ENCODE measurements at places on chromosomes 6 and 20.

- no peak for DNase-seq
These were observed 68.8 kb downstream of the AGPAT4 start for GRCh38 chr6:161204866-161205557.

DNA sequence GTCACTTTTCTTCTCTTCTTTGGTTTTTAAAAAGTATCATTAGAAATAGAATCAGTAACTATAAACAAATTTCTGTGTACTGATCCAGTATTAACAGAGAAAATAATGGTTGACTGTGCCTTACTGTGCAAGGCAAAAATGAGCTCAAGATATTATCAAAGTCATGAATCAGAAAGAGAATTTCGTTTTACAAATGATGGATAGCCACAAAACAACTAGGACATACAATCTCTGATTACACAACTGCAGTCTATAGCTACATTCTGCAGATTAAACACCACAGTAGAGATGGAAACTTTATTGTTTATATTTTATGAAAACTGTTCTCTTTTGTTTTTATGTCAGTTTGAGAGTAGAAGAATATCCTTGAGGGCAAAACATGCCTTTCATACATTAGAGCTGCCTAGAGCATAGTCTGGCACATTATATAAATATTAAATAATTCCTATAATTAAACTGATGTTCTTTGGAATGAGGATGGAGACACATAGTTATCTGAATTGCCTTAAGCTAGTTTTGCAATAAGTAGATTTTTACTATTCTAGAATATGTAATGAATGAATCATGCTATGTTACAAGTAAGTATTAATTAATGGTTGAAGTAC lies 333.1 kb downstream of the LAMA2 start:
- no peak for DNase-seq

DNA sequence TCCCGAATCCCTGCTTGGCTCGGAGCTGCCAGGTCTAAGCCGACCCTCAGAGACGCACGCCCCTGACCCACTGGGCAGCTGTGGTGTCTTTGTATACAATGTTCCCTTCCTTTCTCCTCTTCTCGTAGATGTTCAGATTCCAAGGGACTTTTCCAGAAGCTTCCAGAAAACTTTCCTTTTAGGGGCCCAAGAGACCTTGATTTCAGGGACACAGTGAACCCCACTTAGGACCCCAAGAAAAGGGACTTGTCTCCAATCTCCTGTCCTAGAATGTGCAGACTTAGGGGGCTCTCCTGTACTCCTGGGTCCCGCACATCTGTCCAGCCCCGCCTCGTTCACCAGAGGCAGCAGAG lies 103.5 kb downstream of the EDN3 start:
- no peak for DNase-seq

DNA sequence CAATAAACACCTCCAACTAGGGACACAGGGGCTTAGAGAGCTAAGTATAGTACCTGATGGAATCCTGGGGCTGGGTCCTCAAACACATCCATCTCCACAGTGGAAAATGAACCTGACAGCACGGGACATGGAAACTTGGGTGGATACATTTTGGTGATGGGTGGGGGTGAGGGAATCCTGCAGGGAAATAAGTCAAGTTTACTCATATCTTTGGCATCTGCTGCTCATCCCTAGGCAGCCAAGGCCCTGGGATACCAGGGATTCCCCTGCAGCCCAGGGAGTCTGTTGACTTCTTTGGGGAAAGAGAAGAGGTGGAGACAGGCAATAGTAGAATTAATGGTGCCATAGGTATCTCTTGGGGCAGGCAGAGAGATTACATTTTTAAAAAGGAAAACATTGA lies 6.6 kb downstream of the APOBEC2 start:
- peak; percentile 51 for DNase-seq

- no peak for DNase-seq
These were observed 108.9 kb downstream of the VEGFA start for GRCh38 chr6:43878823-43879495.

- no peak for DNase-seq
These were observed 5.2 kb upstream of the SAMHD1 start for GRCh38 chr20:36956674-36957073.

- DNase-seq = no peak
These were observed 1.3 kb upstream of the RNF217 start for GRCh38 chr6:124960757-124961463.

DNA sequence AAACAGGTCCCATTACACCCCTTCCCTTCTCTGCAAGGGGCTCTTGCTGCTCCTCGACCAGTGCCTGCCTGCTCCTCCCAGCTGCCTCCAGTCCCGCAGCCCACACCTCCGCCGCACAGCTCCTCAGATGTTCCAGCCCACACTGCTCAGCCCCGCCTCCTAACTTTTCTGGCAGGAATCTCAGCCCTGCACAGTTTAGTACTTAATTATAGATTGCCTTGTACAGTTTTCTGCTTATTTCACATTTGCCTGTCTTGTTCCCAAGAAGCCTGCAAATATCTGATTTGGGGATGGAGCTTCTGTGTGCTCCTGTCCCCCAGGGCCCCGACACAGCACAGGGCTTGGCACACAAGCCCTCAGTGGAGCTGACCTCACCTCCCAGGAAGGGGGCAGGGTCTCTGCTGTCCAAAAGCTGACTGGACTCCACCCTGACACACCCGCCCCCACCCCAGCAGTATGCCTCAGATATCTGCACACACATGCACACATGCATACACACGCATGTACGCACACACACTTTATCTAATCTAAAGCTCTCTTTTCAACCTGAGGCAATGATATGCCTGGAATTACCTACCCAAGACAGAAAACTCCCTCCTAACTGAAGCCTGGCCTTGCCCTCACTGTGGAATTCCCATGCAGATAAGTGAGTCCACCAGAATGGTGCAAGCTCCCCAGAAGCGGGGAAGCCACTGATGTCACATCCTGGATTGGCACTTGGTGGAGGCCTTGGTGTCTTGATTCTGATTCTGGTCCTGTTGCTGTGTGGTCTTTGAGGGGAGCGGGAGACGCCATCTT lies 1.2 kb upstream of the PNPLA1 start:
- no peak for DNase-seq

DNA sequence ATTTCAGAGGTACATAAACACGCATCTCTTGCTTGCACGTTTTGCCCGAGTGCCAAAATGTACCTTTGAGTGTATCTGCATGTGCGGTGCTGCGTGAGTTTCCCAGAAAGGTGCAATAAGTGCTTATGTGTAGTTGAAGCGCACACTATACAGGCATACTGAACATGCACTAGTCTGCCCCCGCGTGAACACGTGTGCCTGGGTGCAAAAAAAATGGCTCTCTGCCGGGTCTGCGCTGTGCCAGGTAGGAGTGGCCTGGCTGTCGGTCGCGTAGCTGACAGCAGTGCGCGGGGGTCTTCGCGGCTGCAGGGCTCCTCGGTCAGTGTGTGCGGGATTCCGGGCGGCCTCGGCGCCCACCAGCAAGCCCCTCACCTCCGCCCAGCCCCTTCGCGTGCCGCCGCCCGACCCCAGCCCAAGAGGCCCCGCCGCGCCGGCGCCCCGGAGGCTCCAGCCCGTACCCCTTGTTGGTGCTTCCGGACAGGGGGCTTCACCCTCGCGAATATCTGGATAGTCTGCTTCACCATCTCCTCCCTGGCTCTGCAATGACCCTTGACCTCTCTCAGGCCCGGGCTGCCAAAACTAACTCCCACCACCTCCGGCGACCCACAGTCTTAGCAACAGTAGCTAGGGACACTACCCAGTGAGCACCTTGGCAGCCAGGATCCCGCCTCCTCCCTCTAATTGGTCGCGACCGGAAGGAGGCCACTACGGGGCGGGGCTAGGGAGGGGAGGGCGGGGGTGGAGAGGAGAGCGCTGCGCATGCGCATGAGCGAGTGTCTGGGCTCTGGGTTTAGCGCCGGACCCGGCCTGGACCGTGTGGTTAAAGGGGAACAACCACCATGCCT lies at the start of gene KIF6:
TSS of gene KIF6 (minus strand) at position 622 of the 845 bp plus-strand sequence. CDS start at position 524, 98 bp downstream.
- peak; percentile 83 for DNase-seq

DNA sequence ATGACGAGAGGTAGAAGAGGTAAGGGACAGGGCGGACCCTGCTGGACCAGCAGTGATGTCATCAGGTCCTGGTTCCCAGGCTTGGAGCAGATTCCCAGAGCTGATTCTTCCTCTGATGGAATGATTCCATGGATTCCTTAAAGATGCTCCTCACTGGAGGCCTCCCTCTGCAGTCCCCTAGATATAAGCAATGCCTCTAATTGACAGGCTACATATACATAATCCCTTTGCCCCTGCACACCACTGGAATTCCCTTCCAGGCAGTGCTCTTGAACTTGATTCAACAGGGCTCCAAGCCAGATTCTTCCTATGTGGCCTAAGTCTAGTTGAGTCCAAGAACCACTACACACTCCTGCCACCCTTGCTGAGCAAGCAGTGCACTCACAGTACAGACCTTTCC lies 52.3 kb upstream of the L3MBTL3 start:
- DNase-seq = no peak

- no peak for DNase-seq
These were observed 16.9 kb downstream of the KIF16B start for GRCh38 chr20:16556301-16556700.
